ENCODE measurements at places on chromosomes 12 and 14.

GRCh38 chr14:55160989-55161388, 30.4 kb downstream of the DLGAP5 start:
- DNase-seq, result no peak

DNA sequence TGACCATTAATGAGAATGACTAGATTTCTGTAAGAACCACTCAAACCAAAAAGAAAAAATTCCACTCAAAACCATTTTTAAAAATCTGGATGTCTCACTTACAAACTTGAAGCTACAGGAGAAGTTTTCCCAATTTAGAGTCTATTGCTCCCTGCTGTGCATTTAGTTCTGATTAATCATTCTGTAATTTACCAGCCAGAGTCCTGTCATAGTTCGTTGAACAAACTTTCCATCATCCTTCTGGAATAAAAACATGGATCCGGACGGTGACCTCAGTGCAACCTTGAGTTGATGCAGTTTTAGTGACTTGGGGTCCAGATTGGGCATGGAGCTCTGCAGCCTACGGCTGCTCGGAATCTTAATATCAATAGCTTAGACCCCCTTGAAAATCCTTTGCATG, 73.4 kb downstream of the PRMT8 start:
- no peak for DNase-seq

- DNase-seq, result no peak
These were observed 141.4 kb upstream of the TMPO start for GRCh38 chr12:98374007-98374406.

DNA sequence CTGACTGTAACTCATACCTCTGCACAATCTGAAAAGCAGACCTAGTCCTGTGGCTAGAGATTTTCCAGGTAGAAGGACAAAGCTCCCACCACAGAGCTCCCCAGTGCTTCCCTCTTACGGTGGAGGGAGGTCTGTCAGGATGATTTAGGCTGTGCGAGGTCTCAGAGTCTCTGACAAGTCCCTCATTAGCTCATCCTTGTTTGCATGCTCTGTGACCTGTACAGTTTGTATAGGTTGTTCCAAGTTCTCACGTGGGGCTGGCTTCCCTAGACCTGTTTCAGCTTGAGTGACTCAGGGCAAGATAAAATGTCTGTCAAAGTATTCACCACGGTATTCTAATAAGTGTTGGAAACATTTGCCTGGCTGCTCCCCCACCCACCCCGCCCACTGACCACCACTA, 34.8 kb downstream of the ASCL1 start:
- DNase-seq, result no peak

- DNase-seq, result no peak
These were observed 3.0 kb upstream of the C1RL start for GRCh38 chr12:7112041-7112440.

- DNase-seq, result no peak
These were observed 379.6 kb downstream of the ETNK1 start for GRCh38 chr12:23004473-23005020.

DNA sequence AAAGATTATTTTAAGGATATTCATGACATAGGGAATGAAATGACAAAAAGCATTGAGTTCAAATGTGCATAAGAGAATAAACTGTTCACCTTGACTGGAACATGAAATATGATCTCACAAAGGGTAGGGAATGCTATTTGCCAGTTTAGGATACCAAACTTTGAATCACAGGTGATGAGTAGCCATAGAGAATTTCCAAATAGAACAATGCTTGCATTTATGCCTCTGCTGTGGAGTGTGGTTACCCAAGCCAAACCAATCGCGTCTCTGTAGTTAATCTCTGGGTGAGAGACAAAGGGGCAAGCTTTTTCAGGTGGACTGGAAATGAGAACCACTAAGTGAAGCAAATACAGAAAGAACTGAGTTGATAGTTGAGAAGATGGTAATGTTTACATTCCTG, 371.1 kb upstream of the RPL10L start:
- DNase-seq, result no peak

- no peak for DNase-seq
These were observed 14.2 kb upstream of the CALM1 start for GRCh38 chr14:90382491-90383125.

DNA sequence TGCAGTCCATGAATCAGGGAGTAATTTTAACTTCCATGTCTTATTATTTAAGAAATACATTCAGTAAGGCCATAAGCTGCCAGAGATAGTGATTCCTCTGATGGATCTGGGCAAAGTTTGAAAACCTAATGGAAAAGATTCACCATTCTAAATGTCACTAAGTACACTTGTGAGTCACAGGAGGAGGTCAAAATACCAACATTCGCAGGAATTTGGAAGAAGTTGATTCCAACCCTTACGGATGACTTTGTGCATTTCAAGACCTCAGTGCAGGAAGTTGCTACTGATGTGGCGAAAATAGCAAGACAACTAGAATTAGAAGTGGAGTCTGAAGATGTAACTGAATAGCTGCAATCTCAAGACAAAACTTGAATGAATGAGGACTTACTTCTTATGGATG, 69.8 kb downstream of the OSBPL8 start:
- DNase-seq, result no peak

DNA sequence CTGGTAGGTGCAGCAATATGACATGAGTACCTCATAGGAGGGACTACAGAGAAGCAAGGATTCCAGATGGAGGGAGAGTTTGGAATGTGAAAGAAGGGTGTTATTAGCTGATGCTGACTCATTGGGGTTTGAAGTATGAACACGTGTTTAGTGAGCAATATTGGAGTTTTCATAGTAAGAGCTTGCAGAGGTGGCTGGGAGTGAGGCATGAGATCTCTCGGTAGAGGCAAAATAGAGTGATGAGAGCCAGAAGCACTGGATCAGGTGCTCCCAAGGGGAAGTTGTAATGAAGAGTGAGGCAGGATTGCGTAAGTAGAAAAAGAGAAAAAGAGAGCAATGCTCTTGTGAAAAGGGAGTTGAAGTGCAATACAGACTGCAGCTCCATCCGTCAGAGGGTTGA, 42.1 kb downstream of the MGST1 start:
- DNase-seq, result no peak

- DNase-seq, result no peak
These were observed 54.2 kb downstream of the C12orf42 start for GRCh38 chr12:103441437-103442181.

DNA sequence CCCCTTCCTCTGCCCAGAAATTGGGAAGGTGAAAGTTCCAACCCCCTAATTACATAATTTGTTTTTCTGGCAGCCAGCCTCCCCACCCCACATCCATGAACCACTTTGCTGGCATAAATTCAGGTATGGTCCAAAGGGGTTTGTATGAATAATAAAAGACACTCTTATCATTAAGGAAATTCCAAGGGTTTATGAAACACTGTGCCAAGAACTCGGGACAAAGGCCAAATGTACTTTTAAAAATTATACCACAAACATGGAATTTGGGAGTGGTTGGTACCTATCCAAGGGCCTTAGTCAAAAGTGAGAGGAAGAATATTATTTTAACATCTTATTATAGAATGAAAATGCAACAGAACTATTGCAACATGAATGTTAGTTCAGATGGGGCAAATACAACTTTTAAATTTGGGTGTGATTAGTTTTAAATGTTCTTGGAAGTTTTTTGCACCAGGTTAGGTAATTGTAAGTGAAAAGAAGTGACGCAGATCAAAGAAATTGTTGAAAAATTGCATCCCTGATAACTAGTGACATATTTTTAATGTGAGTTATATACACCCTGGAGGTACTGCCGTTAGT, 217.8 kb downstream of the TMEM117 start:
- no peak for DNase-seq

DNA sequence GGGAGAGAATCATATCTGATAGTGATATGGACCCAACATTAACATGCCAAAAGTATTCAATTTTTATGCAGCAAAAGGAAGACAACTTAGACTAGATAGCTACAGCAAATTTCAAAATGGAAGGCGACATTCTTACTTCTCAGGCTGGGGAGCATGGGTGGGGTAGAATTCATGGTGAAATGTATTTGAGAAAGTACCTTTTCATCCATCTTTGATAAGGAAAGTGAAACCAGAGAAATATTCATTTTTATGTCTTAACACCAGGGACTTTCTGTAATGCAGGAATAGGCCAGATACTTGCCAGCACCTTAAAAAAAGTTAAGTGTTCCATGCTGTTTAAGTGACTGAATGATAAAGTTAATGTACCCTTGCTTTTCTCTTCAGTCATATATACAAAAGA, 13.4 kb downstream of the BTG1 start:
- DNase-seq, result no peak

- no peak for DNase-seq
These were observed 9.3 kb downstream of the PAPLN start for GRCh38 chr14:73246387-73247150.

DNA sequence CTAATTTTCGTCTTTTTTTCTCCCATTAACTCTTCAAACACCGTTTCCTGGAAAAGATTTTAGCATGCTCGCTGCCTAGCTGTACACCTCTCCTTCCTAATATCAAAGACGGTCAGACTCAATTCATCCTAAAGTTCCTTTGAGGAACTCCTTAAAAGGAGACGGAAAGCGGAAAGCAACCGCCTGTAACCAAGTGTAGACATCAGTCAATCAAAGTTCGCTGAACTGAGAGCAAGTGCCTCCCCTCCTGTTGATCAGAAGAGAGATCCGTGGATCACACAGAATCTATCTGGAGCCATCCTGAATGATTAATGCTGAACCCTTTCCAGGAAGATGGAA, 412 bp upstream of the TEP1 start:
- no peak for DNase-seq

DNA sequence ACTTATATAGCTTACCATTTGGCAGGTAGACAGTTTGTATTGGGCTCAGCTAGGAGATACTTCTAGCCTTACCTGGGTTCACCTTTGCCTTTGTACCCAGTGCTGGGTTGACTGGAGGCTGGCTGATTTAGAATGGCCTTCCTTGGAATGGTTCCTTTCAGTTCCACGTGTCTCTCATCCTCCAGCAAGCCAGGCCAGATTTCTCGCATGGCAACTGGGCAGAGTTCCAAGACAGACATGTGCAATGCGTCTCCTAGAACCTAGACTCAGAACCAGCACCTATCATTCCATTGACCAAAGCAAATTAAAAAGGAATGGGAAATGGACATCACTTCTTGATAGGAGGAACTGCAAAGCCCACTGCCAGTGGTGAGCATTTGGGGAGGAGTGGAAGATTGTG, 79.1 kb upstream of the BDKRB2 start:
- no peak for DNase-seq

DNA sequence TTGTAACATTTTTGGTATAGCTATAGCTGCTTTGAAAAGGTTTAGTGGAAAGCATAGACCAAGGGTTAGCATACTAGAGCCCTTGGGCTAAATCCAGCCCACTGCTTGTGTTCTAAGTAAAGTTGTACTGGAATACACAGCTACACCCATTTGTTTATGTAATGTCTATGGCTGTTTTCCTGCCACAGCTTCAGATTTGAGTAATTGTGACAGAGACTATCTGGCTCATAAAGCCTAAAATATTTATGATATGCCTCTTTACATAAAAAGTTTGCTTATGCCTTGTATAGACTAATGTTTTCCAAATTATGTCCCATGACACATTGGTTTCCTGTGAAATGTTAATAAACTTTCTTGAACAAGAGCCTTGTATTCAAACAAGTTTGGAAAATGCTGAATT, 234.8 kb upstream of the ATP2B1 start:
- no peak for DNase-seq

DNA sequence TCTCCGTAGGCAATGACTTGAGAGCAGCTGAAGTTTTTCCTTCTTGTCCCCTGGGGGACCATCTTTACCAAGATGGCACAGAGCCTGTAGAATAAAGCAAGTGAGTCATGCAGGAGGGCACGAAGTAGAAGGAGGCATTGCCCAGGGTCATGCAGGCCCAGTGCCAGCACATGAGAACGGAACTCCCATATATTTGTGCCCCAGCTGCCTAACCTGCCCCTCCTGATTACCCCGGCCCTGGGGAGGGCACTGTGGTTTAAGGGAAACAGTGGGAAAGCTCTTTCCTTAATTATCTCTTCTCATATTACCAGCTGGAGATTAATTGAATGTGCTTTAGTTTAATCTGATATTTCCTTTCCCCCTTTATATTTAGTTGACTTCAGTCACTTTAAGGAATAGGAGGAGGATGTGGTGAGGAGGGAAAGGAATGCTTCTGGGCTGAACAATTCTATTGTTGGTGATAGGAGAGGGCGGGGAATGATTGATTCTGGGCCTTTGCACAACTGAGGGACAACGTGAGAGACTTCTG, 51.9 kb downstream of the RASSF8 start:
- no peak for DNase-seq

- no peak for DNase-seq
These were observed 863.3 kb downstream of the C12orf50 start for GRCh38 chr12:87165733-87166375.

- DNase-seq, result no peak
These were observed 11.7 kb upstream of the PLA2G1B start for GRCh38 chr12:120339256-120339655.

GRCh38 chr14:39665075-39665475, 232.8 kb upstream of the FBXO33 start:
- DNase-seq, result no peak

DNA sequence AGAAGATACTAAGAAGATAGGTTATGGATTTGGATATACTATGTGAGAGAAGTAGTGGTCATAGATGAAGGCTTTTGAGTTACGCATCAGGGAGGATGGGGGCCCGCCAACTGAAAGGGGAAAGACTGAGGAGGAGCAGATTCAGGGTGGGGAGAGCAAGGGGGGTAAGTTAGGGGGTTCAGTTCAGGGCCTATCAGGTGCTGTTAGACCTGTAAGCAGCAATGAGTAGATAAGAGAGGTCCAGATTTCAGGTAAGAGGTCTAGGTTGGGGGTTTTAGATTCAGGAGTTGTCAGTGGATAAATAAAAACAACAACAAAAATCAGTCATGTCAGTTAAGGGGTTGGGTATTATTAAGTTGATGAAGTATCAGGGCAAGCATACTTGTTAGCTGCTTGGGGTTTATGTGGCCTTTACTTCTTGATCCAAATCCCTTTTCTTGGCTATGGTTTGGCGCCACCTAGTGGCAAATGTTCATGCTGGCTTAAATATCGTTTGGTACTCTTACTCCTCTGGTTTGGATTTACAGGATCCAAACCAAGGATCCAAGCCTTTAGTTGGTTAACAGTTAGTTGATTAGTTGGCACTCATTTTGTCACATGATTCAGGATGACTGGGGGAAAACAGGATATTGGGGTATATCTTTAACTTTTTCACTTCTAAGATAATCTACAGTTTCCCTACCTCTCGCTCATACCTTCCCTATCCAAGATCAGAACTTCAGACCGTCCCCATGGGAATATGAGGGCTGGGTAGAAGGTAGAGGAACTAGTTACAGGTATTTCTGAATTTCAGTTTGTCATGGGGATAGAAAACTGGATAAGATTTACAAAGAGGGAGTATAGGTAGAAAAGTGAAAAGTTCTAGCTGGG, 65.1 kb downstream of the PCNX1 start:
- peak; percentile 21 for DNase-seq

DNA sequence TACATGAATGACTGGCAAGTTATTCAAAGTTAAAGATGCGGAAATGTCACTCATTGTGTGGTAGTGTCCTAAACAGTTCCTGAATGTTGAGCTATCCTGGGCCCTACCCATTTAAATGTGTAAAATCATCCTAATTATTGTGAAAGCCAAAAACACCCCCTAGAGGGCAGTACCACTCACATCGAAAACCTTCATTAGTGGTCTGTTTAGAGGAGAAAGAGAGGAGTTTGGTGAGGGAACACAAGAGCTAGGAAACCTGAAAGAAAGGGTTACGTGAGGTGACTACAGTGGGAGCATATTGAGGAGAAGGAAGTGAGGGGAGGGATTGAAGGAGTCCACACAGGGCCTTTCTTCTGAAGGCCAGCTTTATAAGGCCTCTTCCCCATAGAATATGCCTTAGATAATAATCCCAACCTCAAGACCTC, 2.5 kb upstream of the TEP1 start:
- DNase-seq, result no peak

GRCh38 chr14:75297411-75298040, 18.9 kb downstream of the FOS start:
- DNase-seq, result no peak

All from D721Med (cell line).